ENCODE measurements at places on chromosomes 16 and 17. TPM values are rescaled to one million over a fixed set of nuclear protein-coding genes. Genes with fewer than 3 reads are reported as not detected.

Gene MOSMO
- total RNA-seq, result 13.1 TPM

Gene KRTAP4-1
- total RNA-seq, result not detected

Gene SEC14L1
- 13.5 TPM for total RNA-seq

Gene CMTM2
- total RNA-seq, result not detected

Gene PIGQ
- 16.2 TPM for total RNA-seq

Gene NEUROD2
- not detected for total RNA-seq

Gene C17orf107
- 0.12 TPM for total RNA-seq

Gene TPSG1
- not detected for total RNA-seq

Gene VMO1
- total RNA-seq, result 1.3 TPM

Gene ASIC2
- total RNA-seq, result not detected

Gene EFCAB13
- 3.0 TPM for total RNA-seq

Gene MMP15
- 2.6 TPM for total RNA-seq

Gene ABCA3
- total RNA-seq, result 0.20 TPM

Gene STX8
- 117 TPM for total RNA-seq

Gene FOXO3B
- 1.6 TPM for total RNA-seq

Measured in RPMI7951 (cell line).